Daoy (cell line): ENCODE measurements at places on chromosomes 3 and 15. TPM values are rescaled to one million over a fixed set of nuclear protein-coding genes. Genes with fewer than 3 reads are reported as not detected.

DNA sequence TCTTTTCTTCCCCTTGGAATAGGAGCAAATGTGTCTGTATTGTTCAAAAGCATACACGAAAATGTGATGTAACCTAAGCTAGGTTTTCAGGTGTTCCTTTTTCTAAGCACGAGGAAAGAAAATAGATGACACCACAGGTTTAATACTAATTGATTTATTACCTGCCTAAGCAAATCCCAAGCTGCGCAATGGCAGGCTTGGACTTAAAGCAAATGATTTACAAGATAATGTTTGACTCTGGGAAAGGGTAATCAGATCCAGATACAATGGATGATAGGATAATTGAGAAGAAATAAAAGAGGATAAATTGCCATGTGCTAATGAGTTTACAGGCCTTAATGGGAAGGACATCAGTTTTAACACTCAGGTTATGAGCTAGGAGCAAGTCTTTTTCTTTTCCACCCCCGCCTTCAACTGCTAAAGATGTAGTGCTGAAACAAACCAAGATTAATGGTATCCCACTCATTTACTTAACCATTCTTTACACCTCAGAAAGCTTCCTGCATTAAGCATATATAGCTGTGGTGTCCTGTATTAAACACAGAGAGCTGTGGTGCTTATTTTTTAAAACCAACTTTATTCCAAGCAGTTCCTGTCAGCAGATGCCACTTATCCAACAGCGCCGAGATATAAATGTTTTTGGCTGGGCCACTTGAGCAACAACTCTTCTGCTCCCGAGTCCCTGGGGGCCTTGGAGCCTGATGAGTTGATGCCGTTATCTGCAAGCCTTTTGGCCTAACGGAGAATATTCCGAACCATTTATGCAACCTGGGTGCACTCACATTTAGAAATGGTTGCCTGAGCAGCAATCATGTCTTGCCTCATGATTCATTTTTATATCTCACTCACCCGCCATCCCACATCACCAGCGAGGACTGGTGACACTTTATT is 205.5 kb downstream of the MECOM start:
- no peak for DNase-seq

GP5 gene
- not detected in 2 replicates for total RNA-seq

COX17 gene
- 35.9 and 62.8 TPM in 2 replicates for total RNA-seq

- no peak for DNase-seq
These were observed 18.2 kb upstream of the JMJD7 start for GRCh38 chr15:41809526-41810220.

DNA sequence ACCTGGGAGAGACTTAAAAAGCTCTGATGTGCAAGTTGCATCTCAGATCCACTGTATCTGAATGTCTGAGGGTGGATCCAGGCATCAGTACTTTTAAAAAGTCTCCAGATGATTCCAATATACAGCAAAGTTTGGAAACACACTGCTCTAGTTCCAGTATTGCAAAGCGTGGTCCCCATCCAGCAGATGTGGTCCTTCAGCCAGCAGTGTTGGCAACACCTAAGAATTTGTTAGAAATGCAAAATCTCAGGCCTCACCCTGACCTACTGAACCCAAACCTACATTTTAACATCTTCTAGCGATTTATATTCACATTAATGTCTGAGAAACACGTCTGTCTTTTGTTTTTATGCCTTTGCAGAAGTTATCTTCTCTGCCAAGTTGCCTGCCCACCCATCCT is 32.2 kb upstream of the SGO1 start:
- DNase-seq: no peak

- DNase-seq: no peak
These were observed 5.4 kb downstream of the NBEAL2 start for GRCh38 chr3:46984591-46985459.

- no peak for DNase-seq
These were observed 5.8 kb upstream of the SUCNR1 start for GRCh38 chr3:151867666-151868065.

- peak; percentile 28 for DNase-seq
These were observed 31.9 kb upstream of the SPTSSB start for GRCh38 chr3:161403251-161403650.

GRCh38 chr15:90586948-90587347 is 57.2 kb downstream of the CRTC3 start:
- no peak for DNase-seq

- no peak for DNase-seq
These were observed 55.1 kb downstream of the PDE8A start for GRCh38 chr15:85036716-85037115.

SNRK gene
- 8.5 and 9.0 TPM in 2 replicates for total RNA-seq

DNA sequence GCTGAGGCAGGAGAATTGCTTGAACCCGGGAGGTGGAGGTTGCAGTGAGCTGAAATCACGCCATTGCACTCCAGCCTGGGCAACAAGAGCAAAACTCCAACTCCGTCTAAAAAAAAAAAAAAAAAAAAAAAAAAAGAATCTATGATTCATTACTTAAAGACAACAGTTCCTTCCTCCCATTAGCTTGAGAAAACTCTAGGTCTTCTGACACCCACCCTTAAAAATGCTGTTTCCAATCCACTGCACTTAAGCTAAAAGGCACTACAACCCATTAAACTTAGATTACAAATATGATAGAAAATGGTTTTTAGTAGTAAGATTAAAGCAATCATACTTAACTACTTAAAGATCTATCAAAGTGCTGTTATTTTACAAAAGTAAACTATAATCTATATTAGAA is 40.0 kb upstream of the BHLHE40 start:
- no peak for DNase-seq
